SK-MEL-5 (cell line): ENCODE measurements at places on chromosomes 16 and 17.

- no peak for DNase-seq
These were observed 471 bp downstream of the PARD6A start for GRCh38 chr16:67661101-67661761.

DNA sequence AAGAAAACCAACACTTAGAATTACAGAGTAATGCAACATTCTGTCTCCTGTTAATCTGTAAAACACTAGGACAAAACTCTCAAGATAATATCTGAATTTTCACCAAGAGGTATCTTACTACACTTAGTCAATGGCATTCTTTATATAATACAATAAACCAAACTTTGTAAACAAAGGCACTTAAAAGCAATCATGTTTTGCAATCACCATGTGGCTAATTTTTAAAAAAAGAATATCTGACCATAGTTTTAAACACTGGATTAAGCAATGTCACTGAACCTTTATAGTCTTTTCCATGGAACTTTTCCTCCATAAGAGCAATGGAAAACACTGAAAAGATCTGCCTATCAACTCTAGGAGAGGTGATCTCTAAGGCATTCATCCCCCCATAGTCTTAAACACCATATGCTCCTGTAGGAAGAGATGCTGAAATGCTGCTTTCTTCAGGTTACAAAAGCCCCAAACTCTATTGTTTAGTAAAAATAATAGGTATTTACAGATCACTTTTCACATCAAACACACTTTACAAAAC, 144.2 kb upstream of the CORO6 start:
- no peak for DNase-seq

- no peak for DNase-seq
These were observed 203.0 kb downstream of the CPPED1 start for GRCh38 chr16:12600536-12601256.

DNA sequence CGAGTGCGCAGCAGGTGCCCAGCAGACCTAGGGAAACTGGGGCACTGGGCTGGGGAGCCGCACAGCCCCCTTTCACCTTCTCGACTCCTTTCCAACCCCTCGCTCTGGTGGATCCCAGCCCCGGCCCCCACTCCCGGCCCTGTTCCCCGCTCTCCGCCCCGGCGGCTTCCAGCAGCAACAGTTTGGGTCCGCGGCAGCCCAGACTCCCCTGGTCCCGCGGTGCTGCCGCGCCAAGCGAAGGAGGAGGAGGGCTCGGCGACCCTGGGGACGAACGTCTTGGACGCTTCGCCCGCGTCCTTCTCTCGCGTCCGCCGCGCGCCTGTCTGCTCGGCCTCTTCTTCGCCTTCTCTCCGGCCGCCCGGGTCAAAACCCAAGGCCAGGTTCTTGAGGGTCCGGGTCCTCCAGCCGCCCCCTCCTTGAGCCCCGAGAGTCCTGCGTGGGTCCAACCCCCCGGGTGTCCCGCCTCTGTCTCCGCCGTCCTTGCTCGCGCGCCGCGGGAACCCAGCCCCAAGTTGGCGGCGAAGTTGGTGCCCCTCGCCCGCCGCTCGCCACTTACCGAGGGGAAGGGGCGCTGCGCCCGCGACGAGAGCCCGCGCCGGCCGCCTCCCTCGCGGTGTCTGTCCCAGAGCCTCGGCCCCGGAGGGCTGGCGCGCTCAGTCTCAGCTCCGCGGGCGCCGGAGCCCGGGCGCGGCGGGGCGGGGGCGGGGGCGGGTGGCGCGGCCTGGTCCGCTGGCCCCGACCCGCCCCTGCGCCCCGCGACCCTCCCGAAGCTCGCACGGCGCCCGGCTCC, 1.4 kb upstream of the GRIN2C start:
- no peak for DNase-seq
